Stimulated activated CD4-positive, alpha-beta T cell treated with anti-CD3 and anti-CD28 coated beads, Interleukin-2, amount 100 ng/mL, for 24 hours (primary cell): ENCODE measurements at places on chromosomes 4 and X.

DNA sequence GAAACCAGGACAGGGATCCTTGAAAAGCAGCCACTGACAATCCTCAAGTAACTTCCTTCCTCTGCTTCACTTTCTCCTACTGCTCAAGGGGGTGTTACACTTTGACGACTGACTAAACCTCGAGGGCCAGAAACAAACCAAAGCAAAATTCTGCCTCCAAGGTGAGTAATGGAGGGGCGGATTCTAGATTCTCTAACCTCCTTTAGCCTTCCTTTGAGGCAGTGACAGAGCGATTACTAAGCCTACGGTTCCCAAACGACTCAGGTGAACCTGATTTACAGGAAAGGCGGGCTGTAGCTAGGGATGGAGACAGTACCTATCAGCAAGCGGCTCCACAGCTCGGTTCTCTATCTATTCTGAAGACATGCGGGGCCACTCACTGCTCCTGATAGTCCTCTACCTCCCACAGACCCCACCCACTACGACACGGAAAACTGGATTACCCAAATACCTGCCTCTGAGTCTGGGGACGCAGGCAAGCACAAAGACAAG is 487 bp downstream of the TBCK start:
- DNase-seq, result no peak

- peak; percentile 5 for DNase-seq
These were observed 70.1 kb downstream of the USP46 start for GRCh38 chr4:52588771-52589591.

DNA sequence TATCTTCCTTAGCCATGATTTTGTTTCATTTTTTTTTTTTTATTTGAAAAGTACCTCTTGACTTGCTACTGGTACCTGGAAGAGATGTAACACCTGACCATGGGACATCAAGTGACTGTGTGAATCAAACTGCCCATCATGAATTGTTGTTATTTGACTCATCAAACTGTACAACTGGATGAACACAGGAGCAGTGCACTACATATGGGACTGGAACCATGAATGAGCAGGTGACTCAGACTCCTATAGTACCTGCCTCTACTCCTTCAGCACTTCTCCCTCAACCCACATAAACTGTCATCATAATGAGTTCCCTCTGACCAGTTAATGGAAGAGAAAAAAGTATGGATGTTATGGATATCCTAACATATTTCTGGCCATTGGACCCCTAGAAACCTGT is 15.9 kb upstream of the UBE2D3 start:
- no peak for DNase-seq

GRCh38 chr4:169009286-169010124 is 550 bp downstream of the CBR4 start:
- peak; percentile 59 for DNase-seq

DNA sequence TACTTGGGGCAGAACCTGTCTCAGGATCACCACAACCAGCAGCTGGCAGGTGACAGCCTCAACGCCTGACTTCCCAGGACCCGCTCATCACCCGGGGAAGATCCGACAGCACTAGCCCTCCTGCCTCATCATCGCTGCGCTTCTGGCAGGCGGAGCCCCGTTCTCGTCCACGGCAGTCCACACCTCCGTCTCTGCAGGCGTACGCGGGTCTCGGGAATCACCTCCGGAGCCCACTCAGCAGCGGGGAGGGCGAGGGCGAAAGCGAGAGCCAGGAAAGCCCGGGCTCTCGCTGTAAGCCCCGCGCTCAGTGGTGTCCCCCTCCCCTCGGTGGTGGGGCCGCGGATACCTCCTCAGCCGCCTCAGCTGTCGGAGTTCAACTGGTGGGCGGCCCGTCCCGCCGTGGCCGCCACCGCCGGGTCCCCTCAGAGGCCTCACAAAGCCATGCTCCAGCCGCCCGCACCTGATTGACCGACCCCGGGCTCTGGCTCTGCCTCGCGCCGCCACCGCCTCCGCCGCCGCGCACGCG is 518 bp upstream of the CNKSR2 start:
- DNase-seq, result peak; percentile 33

DNA sequence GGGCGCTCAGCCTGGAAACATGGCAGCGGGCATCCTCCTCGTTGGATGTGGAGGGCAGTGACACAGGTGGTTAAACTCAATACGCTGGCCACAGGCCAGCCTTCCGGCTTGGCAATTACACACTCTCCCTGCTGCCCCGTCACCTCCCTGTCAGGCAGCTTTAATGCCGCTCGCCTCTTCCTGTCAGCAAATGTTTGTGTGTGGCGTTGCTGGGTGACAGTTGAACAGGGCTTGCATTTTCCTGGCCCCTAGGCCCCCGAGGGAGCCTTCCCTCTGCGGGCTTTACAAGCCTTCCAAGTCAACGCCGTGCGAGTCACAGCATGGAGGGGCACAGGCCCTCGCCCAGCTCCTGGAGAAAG is 620.0 kb downstream of the BCOR start:
- DNase-seq, result peak; percentile 6

DNA sequence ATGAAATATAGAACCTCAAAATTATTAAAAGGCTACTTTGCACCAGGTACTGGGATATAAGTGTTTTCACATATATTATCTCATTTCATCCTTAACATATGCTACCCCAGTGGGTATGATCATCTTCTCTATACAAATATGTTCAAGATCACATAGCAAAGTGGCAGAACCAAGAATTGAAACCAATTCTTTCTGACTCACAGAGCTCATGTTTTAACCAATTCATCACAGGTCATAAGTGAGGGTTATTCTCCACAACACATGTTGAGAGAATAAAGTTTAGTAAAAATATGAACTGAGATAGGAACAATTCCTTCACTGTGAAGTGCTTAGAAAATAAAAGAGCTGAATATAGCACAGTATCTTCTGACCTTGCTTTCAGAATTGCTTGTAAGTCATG is 442.9 kb upstream of the RASGEF1B start:
- no peak for DNase-seq

- DNase-seq, result no peak
These were observed 14.8 kb downstream of the TBC1D1 start for GRCh38 chr4:37905533-37906169.

DNA sequence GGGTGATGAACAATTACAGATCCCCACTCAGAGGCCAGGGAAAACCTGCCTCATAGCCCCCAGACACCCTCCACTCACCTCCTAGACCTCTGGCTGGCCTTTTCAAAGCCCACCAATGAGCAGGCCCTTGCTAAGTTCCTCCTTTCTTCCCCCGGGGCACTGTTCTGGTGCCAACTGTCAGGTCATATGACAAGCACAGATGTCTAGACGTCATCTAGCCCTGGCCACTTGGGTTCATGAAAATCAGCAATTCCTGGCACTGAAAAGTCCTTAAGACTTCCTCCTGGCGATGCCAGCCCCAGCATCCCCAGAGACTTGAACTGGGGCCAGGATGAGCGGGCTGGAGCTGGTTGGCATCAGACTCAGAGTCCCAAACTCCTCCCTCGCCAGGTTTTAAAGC is 115.6 kb upstream of the NALF2 start:
- no peak for DNase-seq

DNA sequence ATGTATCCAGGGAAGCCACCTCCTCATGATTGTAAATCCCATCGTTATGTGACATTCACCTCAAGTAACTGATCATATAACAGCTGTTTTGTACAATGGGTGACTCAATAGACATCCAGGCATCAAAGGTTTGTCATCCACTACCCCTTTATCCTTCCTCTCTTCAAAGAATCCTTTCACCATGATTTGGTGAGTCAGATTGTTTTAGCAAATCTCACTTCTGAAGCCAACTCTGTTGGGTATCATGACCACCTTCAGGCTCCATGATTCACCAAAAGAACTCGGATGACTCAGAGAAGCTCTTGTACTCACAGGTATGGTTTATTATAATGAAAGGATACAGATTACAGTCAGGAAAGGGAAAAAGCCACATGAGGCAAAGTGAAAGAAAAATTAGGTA is 132.1 kb downstream of the PWWP3B start:
- no peak for DNase-seq

- no peak for DNase-seq
These were observed 43.3 kb upstream of the CTAG2 start for GRCh38 chrX:154696676-154697045.

- no peak for DNase-seq
These were observed 46.2 kb downstream of the PCDH19 start for GRCh38 chrX:100363896-100364295.

- no peak for DNase-seq
These were observed 1329.2 kb upstream of the PCDH7 start for GRCh38 chr4:29390921-29391320.

GRCh38 chrX:50838820-50839600 is 25.0 kb upstream of the SHROOM4 start:
- DNase-seq, result no peak
